Stimulated activated CD4-positive, alpha-beta T cell treated with anti-CD3 and anti-CD28 coated beads, TNF-alpha, amount 100 ng/mL, for 24 hours (primary cell): ENCODE measurements at places on chromosomes 7 and 10.
A peak's percentile ranks its signal among the peaks of the same experiment; 100 is the strongest.

DNA sequence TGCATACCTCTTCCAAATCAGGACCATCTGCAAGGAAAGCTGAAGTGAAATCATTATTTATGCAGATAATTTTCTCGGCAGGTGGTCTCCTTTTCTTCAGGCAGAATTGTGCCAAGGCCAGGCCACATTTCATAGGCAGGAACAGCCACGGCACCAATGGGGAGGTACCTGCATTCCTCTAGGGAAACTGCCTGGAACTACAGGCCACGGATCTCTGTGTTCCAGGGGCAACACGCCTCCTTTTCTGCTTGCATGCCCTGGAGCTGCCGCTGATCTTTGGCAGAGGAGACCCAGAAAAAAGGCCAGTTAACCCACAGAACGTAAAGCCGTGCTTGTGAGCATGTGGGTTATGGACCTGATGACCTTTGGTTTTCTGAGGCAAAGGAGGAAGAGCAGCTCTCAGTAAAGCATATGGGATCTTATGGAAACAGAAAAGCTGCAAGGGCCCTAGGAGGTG lies 111.2 kb upstream of the KIAA1217 start:
- no peak for DNase-seq

- no peak for DNase-seq
These were observed 289.5 kb downstream of the XPNPEP1 start for GRCh38 chr10:109633846-109634245.

DNA sequence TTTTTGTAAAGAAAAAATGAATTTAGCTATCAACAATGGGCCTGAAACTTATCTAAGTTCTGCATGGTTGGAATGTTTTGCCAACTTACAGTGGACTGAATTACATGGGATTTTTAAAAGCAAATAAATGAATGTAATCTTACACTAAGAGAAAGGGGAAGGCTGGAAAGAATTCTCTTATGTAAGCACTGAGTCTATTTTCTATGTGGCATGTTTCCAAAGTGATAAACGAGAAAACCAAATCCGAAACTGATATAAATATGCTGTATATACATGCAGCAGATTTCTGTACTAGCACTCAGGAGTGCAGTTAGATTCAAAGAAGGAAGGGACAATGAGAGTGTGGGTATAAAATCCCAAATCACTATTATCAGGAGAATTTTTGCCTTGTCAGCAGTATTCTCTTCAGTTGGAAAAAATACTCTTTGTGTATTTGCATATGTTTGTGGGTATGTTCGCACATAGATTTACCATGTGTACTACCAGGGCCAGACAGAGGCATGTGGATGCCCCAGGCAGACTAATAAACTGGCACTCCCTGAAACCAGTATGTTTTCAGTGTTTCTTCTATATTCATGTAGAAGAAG lies 334.3 kb upstream of the SEMA3D start:
- no peak for DNase-seq

- DNase-seq, result no peak
These were observed 97.5 kb downstream of the PTPN20 start for GRCh38 chr10:47008769-47009168.

DNA sequence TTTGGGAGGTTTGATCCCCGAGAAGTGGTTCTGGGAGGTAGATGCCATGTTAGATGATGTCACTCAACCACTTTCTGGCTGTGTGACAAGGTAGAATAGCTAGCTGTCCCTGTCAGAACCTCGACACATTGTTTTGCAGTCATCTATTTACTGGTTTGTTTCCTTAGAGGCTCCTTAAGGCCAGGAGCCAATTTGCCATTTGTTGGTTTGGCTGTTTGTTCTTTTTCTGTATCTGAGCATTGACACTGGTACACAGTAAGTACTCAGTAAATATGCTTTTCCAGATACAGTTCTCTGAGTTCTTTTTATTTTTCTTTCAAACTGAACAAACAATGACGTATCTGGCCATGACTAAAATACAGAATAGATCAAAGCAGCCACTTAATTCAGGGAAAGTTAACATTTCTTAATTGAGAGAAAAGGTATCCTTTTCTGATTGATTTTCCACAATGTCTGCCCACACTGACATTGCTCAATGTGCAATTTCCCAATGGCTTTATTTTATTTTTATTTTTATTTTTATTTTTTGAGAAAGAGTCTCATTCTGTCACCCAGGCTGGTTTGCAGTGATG lies 121.6 kb downstream of the SPAG6 start:
- no peak for DNase-seq

DNA sequence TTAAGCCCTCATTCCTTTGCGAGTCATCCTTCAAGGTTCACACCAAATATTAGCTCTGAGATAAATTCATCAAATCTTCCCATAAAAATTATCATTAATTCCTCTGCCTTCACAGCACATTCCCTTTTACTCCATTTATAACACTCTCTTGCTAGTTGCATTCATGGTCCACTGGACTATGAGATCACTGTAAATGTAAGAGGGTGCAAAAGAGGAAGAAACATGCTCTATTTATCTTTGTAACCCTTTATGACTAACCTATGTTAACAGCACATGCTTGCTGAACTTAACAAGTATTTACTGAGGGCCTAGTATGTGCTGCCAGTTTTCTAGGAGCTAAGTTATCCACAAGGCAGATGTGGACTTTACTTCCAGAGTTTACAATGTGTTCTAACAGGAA lies 86.7 kb upstream of the TMEM168 start:
- DNase-seq, result no peak

DNA sequence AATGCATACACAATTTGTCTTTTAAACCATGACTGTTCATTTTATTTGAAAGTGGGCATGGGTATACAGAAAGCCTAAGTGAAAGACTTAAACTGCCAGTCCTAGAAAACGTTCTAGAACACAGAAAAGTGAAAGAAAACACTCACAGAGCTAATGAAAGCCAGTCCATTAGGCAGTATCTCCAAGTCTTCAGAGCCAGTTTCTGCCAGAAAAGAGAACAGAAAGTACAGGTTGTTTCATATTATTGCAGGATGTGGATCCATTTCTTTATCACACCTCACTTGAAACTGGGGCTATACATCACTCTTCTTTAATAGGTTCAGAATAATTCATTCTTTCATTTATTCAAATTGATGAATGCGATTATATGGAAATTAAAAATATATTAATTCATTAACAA lies 7.7 kb downstream of the PON1 start:
- no peak for DNase-seq

- no peak for DNase-seq
These were observed 111.6 kb downstream of the FAM53B start for GRCh38 chr10:124632566-124632965.

- no peak for DNase-seq
These were observed 231.3 kb upstream of the RHOBTB1 start for GRCh38 chr10:61175316-61175715.

- DNase-seq, result no peak
These were observed 221.2 kb downstream of the PLXNA4 start for GRCh38 chr7:132355048-132355447.

DNA sequence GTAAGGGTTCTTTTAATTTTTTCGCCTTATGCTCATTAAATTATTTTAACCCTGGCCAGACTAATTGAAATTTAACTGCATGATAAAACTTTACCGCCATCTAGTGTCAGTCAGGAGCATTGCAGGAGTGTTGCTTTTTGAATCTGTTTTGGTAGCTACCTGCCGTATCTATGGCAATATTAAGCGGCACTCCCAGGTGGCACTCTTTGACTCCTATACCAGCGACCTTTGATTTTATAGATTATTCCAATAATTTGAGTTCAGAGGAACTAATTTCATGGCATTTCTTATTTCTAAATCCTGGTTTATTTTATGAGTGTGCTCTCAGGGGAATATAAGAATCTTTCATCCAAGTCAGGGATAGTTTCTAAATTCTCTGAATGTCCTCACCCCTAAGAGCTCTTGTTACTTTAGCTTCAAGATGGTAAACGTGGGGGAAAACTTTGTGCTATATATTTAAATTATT lies 198.9 kb downstream of the REEP3 start:
- DNase-seq, result peak; percentile 15

- DNase-seq, result no peak
These were observed 216.9 kb downstream of the C7orf25 start for GRCh38 chr7:42694894-42695507.

DNA sequence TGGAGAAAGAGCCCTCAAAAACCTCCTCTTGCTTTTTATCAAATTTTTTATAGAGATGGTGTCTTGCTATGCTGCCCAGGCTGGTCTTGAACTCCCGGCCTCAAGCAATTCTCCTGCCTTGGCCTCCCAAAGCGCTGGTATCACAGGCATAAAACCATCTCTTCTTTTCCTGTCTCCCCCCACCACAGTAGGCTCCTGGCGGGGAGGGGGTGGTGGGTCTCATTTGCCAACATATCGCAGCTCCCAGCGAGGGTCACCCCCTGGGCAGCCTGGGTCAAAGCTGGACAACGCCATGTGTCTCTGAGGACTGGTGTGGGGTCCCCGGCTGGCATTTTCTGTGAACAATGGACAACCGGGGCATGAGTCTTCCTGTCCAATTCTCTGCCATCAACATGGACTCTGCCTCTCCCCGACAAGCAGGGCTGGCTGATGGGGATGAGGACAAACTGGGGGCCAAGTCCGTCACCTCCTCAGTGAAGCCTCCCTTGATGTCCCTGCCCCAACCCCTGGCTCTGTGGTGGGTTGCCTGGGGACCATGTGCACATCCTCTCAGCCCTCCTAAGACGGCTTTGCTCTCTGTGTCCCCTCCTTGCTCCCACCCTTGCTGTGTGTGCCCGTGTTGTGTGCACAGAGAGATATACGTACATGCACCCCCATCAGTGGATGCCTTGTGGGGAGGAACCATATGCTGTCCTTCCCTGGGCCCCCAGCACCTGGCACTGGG lies 86.4 kb upstream of the GNA12 start:
- no peak for DNase-seq

DNA sequence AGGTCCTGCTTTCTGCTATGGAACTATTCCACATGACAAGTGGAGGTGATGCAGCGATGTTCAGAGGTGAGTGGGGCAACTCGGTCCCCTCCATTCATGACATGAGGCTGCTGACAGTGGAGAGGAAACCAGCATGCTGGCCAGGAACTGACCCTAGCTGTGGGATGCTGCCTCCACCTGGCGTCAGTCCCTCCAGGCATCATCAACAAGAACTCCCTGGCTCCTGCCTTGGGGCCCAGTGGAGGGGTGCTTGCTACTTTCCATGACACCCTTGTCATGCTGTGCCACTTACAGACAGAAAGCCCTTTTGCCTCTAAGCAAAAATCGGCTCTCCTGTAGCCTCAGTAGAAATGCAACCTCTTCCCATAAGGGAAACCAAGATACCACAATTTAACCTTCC lies 118.5 kb downstream of the LRRC18 start:
- no peak for DNase-seq

GRCh38 chr7:108149908-108150307 lies 19.7 kb upstream of the LAMB4 start:
- no peak for DNase-seq

DNA sequence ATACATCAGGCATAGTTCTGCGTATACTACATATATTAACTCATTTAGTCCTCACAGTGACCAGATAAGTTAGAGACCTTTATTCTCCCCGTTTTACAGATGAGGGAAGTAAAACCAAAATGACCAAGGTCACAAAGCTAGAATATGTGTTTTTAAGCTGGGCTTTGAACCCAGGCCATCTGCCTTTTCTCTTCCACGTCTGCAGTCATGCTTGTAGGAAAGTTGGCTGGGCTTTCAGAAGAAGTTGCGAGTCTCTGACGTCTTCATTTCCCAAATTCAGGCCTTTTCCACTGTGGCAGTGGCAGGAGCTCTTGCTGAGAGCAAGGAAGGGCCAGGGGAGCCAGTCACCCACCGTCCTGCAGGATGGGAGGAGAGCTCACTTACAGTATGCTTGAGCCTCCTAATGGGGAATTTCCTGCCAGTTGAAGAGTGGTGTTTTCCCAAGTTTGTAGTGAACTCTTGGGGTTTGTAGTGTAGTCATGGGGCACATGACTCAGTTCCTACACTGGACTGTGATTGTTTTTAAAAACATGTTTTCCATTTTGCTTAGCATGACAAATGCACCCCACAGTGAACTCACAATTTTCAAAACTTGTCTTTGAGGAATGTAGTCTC lies 34.2 kb downstream of the CYP17A1 start:
- no peak for DNase-seq

DNA sequence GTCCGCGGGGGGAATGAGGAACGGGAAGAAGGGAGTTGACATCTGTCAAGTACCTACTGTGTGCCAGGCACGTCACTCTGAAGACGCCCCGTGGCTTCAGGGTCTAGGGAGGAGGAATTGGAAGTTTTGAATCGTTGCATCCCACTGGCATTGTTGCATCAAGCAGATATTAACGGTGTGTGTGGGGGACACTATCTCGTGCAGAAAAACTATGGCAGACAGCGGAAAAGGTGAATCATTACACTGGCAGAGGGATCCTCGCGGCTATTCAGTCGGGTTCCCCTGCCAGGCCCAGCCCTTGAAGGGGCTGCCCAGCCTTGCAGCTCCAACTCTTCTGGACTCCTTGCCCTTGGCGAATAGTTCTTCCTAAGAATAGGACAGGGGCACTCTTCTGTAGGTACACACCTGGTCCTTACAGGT lies 1.0 kb upstream of the KIAA1549 start:
- no peak for DNase-seq

DNA sequence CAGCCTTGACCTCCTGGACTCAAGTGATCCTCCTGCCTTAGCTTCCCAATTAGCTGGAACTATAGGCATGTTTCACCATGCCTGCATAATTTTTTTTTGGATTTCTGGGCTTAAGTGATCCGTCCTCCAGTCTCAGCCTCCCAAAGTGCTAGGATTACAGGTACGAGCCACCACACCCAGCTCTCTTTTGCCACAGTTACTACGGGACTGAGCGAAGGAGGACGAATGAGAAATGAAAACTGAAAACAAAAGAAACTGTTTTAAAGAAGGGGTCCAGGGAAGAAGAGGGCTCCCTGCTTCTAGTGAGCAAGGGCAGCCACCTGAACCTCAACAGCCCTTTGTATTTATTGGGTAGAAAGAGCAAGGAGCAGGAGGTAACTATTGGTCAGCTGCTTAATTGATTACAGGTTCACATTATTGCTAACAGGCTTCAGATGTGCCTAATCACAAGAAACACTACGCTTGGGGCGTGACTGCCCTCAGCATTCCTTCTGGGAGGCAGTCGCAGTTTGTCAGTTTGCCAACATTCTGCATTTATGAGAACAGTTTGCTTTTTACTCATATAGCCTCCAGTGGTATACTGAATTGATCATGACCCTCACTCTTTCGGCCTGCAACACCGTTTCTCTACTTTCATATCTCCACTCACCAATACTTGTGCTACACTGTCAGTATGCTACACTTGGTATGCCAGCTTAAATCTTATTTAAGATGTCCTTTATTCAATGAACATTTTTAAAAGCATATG lies 676.8 kb downstream of the DNAJB9 start:
- DNase-seq, result no peak
